NCI-H1436 (cell line): ENCODE measurements at places on chromosomes 6 and 20.

DNA sequence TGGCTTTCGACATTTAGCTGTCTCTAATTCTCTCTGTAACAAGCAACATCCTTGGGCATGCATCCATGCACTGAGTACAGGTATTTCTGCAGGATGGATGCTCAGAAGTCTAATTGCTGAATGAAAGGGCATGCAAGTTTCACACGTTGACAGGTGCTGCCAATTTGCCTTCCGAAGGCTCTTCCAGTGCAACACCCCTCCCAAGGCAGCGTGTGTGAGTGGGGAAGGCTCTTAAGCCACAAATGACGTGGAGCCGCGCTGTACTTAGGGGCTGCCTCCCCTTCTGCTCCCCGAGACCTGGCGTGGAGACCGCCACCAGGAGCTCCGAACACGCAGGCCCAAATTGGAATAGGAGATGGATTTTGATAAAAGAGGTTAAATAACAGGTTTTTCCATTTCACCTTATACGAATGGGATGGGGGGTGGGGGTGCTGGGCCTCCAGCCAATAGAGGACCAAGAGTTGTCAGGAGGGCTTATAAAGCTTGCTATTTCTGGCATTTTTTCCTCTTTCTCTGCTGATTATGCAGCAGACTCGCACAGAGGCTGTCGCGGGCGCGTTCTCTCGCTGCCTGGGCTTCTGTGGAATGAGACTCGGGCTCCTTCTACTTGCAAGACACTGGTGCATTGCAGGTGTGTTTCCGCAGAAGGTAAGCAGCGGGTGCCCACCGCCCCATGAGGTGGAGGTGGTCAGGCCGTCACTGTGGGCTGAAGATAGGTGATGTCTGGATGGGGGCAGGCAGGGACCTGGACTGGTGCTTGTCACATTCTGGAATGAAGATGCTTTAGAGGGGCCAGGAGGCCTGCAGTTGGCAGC is 30.9 kb downstream of the TOX2 start:
- DNase-seq, result no peak

DNA sequence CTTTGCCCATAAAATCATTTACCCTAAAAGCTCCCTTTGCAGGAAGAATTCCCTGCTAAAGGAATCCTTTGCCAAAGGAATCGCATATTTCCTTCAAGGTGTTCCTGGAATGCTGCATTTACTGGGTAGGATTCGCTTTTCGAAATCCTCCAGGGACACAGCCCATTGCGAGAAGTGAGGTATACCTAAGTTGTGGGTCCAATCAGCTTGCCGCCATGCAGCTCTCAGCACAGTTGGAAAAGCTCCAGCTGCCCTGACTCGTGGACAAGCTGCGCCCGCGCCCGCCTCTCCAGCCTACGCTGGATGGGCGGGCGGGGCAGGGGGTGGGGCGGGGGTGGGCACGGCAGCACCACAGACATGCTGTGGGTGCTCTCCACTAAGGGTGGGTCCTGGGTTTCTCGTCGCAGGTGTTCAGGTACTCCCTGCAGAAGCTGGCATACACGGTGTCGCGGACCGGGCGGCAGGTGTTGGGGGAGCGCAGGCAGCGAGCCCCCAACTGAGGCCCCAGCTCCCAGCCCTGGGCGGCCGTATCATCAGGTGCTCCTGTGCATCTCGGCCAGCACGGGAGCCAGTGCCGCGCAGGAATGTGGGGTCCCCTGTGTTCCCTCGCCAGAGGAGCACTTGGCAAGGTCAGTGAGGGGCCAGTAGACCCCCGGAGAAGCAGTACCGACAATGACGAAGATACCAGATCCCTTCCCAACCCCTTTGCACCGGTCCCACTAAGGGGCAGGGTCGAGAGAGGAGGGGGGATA is 1.4 kb downstream of the NNAT start:
- no peak for DNase-seq

- DNase-seq, result no peak
These were observed 249.1 kb upstream of the TSHZ2 start for GRCh38 chr20:52722926-52723688.

DNA sequence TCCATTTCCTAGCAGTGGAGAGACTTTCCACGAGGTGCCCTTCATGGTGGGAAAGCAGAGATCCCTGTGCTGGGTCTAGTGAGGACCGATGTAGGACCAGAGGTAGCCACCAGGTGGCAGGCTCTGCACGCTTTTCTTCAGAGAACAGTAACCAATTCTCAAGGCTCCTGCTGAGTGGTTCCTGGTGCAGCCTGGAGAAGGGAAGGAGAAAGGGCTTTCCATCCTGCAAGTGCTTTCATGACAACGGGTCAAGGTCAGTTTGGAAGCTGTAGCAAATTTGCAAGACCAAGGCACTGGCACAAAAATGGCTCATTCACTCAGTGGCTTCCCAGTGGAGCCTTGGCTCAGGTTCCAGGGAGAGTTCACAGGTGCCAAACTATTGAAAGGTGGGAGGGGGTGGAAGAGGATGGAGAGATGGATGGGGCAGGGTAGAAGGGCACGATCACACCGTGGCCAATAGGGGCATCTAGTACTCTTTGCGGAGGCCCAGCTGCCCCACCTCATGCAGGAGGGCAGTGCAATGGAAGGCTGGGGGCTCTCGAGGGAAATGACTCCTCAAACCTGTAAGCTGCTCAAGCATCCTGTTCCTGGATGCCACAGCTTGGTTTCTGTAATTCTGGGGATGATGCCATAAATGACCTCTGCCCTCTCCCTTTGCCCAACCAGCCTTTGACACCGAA is 25.5 kb upstream of the KCNK16 start:
- peak; percentile 59 for DNase-seq

GRCh38 chr6:56841751-56842150 is 113.2 kb upstream of the BEND6 start:
- no peak for DNase-seq

GRCh38 chr20:8344631-8345030 is 212.6 kb downstream of the PLCB1 start:
- DNase-seq, result no peak

DNA sequence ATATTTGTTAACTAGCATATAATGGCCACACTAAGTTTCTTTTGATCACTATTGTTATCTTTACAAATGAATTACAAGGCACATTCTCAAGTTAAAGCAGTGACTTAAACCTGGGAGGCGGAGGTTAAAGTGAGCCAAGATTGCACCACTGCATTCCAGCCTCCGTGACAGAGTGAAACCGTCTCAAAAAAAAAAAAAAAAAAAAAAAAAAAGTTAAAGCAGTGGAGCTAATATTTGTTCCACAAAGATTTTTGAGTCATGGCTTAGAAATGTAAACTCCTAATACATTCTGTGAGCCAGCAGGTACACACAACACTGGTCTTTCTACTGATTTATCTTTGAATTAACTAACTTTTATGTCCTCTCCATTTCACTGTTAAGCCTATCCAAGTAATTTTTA is 221.7 kb upstream of the HTR1E start:
- no peak for DNase-seq

- DNase-seq, result no peak
These were observed 148.8 kb downstream of the ARID1B start for GRCh38 chr6:156925718-156926607.

DNA sequence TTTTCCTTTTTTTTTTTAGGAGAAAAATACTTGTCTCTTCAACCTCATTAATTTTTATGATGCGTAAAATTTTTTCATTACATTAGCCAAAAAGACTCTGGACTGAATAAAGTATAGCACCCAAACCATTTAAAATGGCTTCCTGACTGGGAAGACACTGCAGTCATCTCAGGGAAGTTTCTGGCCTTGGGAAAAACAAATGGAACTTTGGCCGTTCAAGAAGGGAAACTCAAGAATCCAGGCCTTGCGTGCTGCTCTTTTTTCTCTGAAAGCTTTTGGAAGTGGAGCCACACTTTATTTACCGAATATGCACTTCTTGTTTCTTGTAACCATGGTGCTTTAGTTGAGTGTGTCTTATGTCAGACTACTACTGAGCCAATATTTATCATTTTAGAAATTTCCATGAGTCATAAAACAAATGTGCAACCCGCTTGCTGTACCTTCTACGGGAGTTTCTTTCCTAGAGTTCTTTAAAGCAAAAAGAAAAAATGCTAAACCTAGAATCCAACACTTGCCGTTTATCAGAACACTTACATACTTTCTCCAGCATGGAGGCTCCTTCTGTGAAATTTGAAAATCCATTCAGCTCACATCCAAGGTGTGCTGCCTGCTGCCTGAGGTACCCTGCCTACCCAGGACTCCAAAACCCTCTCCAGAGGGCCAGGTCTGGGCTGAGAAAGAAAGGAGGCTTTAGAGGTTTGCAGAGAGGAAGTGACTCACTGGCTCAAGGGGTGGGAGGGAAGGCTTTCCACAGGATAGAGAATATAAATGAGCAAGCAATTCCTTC is 11.5 kb upstream of the DSTN start:
- DNase-seq, result no peak

- no peak for DNase-seq
These were observed 83.4 kb downstream of the EYA2 start for GRCh38 chr20:46977909-46978588.

- peak; percentile 27 for DNase-seq
These were observed 150.3 kb downstream of the SYCP2 start for GRCh38 chr20:59782986-59783640.

DNA sequence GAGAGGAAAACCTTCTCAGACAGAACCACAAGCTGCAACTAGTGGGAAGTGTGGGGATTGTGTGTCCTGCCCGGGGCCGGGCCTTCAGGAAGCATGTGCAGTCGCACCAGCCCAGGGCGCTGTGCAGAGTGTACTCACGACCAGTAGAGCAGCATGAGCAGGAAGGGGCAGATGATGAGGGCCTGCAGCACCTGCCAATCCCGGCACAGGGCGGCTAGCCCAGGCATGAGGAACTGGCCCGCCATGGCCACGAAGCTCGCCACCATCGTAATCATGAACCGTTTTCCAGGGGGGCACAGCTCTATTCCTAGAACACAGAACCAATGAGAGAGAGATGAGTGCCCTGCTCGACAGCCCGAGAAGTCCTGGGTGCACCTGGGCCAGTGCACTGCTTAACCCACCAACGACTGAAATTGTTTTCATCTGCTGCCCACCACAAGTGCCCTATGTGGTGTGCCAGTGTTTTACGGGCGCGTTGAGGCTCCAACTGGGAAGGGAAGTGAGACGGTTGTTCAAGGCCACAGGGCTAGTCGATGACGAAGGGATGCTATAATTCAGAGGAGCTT is 65.0 kb downstream of the PSMG4 start:
- no peak for DNase-seq

DNA sequence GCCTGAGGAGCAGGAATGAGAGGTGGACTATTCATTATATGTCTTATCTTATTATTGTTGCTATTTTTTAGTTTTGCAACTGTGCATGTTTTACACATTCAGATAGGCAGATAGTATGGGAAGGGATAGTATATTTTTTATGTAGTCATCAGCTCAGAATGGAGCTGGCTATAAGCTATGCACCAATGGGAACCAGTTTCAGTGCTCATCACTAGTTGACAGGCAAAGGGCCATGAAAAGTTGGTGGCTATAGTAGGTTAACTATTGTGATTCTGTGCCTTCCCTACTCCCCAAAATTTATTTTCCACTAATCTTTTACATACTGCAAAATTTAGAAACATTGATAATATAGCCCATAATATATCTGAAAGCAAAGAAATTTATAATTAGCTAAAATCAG is 5.3 kb upstream of the UBD start:
- no peak for DNase-seq
